Lower lobe of right lung (tissue), 2 donors: ENCODE measurements at places on chromosomes 3 and 15. TPM values are rescaled to one million over a fixed set of nuclear protein-coding genes. Genes with fewer than 3 reads are reported as not detected.
A peak's percentile ranks its signal among the peaks of the same experiment; 100 is the strongest.

Gene SLC12A1
- total RNA-seq, result not detected

Gene FBXO40
- 0.09 TPM for total RNA-seq

Gene SKOR1
- total RNA-seq, result 0.41 TPM

Gene POLQ
- total RNA-seq, result 0.56 TPM

Gene MASP1
- total RNA-seq, result 4.3 TPM

Gene GOLGA6D
- not detected for total RNA-seq

Gene LRRIQ4
- total RNA-seq, result not detected

Gene CDHR4
- total RNA-seq, result 9.6 TPM

GRCh38 chr15:78726870-78727551 lies 84.3 kb downstream of the ADAMTS7 start:
- no peak for DNase-seq

DNA sequence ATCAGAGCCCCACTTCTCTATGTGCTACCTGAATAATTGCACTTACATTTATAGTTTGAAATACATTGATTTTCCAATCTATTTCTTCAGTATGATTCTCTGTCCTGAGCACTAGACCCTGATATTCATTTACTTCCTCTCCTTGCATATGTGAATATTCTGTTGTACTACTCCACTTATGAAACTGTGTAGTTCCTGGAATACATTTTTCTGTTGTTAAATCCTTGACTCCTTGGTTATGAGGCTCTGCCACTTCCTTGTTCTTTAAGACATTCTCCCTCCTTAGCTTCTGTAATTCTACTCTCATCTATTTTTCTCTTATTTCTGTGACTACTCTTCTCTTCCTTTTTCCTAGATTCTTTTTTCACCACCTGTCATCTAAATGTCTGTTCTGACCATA lies 12.9 kb upstream of the MGA start:
- no peak for DNase-seq

GRCh38 chr3:114294940-114295480 lies 1.2 kb downstream of the TIGIT start:
- DNase-seq, result no peak

GRCh38 chr3:170564664-170565063 lies 21.2 kb downstream of the SLC7A14 start:
- no peak for DNase-seq

DNA sequence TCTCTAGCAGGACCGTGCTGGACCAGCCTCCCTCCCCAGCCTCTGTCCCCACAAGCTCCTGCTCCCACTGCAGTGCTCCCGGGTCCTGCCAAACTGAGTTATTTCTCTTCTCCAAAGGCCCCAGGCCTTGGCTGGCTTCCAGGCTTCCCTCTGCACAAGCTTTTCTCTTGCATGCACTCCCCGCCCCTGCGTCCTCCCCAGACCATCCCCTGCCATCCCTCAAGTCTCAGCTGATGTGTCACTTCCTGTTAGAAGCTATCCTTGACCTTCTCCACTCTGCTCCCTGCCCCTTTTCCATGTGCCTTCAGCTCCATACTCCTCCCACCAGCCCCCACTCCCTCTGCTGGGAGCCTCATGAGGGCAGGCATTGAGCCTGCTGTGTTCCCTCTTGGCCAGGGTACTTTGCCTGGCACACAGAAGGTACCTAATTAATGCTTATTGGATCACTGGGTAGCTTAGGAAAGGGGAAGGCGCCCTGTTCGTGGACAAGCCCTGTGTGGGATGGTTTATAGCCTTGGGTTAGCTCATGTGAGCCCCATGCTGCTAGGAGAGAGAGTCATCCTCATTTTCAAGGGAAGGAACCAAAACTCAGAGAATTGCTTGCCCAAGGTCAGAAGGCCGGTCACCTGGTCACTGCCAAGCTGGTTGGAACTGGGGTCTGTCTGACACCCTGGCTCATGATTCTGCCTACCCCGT lies 56.4 kb downstream of the FEM1B start:
- peak; percentile 72 for DNase-seq

- DNase-seq, result peak; percentile 44
Measured at GRCh38 chr15:65383991-65384390, 6.2 kb upstream of the IGDCC3 start.

- DNase-seq, result no peak
Measured at GRCh38 chr3:150727653-150728502, 24.2 kb upstream of the ERICH6 start.

DNA sequence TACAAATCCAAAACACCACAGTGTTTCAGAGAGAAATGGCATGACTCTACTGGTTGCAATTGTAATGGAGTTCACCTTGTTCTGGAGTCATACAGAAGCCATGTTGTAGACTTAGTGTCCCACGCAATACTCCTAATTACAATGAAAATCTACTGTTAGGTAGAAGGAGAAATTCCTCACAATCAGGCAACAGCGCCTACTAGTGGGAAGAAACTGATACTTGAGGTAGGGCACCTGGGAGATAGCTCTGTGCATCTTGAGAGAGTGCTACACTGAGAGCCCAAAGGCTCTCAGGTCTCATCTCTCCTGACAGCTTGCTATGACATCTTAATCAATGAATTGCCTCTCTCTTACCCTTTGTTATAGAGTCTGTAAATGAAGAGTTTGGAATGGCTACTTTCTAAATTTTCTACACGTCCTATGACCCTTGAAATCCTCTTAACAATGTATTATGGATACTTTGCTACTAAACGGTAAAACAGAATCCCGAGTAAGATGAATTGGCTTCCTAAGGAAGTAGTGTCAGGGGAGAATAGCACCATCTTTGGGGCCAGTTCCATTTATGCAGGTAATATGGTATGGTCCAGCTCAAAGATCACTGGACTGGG lies 422.7 kb upstream of the TPRG1 start:
- no peak for DNase-seq

GRCh38 chr3:129820587-129820986 lies 72.9 kb downstream of the TMCC1 start:
- DNase-seq, result no peak

- no peak for DNase-seq
Measured at GRCh38 chr3:190996181-190996775, 133.8 kb upstream of the GMNC start.

DNA sequence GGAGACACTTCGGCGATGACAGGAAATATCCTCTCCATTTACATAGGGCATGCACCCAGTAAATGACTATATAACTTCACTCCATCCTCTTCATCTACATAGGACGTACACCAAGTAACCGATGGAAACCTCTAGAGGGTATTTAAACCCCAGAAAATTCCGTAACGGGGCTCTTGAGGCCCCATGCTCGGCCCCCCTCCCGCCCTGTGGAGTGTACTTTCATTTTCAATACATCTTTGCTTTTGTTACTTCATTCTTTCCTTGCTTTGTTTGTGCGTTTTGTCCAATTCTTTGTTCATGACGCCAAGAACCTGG lies 7.5 kb upstream of the FAM107A start:
- DNase-seq, result no peak

- DNase-seq, result no peak
Measured at GRCh38 chr15:31330111-31330785, 3.6 kb downstream of the KLF13 start.
